ENCODE measurements at places on chromosomes 4 and X.

DNA sequence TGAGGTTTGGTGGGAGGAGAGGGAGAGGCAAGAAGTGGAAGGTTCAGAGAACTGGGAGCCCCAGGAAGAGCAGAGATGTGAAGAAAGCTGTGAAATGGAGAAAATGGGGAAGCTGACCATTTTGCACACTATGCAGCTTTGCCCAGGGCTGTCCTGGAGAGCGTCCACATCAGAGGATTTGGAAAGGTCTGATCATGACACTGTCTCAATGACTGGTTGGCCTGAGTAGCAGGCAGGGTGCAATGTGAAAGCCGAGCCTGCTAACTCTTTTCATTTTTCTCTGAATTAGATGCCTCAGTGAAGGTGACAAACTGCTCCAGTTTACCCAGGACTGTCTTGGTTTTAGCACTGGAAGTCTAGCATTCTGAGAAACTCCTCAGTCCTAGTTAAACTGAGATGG is 330.1 kb upstream of the RPS6KA3 start:
- DNase-seq: no peak

GRCh38 chr4:8157944-8158709 is 486 bp downstream of the ABLIM2 start:
- DNase-seq: no peak

- no peak for DNase-seq
Measured at GRCh38 chr4:85637778-85638177, 162.8 kb downstream of the ARHGAP24 start.

DNA sequence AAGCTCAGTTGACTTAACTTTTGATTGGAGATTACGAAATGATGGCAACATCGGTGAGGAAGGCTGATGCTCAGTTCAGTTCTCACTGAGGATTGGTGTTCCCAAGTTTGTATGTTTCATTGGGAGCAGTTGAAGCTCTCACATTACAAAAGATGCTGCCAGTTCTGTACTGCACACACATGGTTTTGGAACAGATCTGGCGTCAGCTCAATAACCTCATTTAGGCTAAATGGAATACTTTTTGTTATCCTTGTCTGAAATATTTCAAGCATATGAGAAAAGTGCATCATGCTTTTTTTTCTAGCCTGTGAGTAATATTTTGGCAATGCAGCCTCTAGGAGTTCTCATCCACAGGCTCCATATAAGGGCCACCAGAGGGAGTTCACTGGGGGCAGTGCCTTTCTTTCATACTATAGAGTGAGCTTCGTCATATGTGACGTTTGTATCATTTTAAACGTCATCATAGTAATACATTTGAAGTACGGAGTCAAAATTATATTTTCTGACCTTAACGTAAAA is 4.1 kb downstream of the ENPEP start:
- DNase-seq: no peak

DNA sequence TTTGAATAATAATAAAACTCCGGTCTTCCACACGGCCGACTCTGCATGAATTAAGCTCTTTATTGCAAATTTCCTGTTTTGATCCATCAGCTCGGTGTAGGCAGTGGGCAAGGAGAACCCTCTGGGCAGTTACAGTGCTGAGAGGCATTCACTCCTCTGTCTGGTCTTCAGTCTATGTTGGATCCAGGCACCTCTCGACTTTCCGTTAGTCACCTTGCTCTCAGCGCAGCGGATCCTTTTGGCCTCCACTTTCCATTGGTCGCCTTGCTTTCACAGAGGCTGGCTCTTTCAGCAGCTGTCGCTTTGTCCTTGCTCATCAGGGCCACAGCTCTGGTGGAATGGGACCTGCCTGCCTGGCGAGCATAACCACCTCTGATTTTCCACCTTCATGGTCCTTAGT is 52.9 kb downstream of the TRMT44 start:
- no peak for DNase-seq

GRCh38 chr4:162016219-162016618 is 147.6 kb downstream of the FSTL5 start:
- DNase-seq: no peak

DNA sequence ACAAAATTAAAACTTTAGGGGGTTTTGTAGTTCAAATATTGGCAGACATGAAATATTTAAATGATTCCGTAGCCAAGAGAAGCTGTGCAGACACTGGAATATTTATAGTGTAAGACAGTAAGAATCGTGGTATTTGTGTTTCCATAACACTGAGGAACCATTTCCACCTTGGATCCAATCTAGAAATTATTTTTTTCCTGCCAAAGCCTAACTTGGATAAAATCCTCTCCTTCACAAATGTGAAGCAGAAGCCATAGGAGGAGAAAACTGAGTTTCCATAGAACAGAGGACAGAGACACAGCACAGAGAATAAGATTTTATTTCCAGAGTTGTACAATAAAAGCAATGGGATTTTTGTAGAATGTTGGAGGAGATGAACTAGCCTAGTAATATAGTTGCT is 19.9 kb upstream of the SRPX start:
- DNase-seq: no peak

All from CD4-positive, alpha-beta T cell treated with Interleukin-4 for 4 hours (primary cell).